ENCODE measurements at places on chromosomes 6 and 20.

DNA sequence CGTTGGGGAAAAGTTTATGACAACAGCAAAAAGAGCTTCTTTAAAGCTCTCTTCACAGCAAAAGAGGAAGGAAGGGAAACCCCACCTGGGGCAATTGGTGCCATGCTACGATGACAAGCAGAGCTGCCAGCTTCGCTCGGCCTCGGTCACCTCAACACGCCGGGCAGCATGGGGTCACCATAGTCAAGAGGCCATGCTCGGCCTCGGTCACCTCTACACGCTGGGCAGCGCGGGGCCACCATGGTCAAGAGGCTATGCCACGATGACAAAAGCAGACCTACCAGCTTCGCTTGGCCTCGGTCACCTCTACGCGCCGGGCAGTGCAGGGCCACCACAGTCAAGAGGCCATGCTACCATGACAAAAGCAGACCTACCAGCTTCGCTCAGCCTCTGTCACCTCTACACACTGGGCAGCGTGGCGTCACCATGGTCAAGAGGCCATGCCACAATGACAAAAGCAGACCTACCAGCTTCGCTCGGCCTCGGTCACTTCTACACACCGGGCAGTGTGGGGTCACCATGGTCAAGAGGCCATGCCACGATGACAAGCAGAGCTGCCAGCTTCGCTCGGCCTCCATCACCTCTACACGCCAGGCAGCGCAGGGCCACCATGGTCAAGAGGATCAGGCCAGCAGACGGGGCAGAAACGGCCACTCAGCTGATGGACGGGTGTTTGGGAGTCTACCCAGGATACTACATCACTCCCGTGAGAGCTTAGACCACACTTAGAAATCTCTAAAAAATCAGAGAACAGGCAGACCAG lies 12.1 kb downstream of the APMAP start:
- DNase-seq = no peak

GRCh38 chr6:168125429-168126001 lies 46.5 kb upstream of the FRMD1 start:
- no peak for DNase-seq

DNA sequence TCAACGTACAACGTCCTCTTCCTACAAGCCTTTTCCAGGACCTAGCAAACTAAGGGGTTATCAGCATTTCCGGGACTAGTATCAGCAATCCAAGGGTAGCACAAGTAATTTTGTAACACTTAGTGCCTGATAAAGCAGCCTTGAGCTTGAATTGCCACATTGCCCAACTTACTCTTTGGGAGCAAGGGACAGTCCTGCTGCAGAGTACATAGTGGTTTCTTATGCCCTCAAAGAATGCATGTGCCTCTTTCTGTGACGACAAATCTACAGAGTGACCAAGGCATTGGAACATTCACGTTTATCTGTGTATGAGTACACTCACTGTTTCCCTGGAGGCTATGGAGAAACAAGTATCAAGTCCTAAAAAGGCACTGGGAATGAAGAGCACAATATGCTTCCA lies 3.2 kb upstream of the ID4 start:
- no peak for DNase-seq

DNA sequence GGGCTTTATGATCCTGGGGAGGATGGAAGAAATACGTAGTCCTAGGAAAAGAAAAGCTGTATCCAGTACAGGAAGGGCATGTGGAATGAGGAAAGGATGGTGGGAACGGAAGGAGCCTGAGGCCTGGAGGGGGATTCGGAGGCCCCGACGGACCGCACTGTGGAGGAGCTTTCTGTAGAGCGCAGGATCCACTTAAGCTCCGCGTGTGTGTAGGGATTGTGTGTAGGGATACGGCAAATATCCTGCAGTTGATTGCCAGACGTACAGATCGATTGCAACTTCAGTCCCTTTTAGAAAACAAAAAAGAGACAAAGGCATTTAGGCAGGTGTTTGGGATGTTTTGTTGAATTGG lies 32.6 kb upstream of the JAG1 start:
- DNase-seq = no peak

- DNase-seq = no peak
Observed at GRCh38 chr6:132259070-132259469, 142.2 kb downstream of the MOXD1 start.

DNA sequence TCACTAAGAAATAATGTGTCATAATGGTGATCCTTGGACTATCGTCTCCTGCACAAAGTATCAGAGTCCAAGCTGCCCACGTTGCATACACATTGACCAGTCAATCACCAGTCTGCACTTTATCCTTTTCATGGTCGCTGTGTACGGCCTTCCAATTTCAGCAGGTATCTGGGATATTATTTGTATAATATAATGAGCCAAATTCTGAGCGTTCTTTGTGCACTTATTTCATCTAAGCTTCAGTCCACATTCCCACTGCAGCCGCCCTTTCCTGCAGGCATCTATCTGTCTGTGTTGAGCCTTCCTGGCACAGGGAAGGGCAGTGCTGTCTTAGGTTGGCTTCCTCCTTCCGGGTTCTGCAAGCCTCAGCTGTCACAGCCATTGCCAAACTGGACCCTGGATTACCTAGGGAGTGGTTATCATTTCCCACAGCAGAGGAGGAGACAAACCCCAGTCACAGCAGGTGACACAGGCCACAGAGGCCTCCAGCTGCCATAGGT lies 174.3 kb downstream of the TTLL2 start:
- DNase-seq = no peak

- no peak for DNase-seq
Observed at GRCh38 chr6:79073888-79074287, 4.2 kb downstream of the PHIP start.

DNA sequence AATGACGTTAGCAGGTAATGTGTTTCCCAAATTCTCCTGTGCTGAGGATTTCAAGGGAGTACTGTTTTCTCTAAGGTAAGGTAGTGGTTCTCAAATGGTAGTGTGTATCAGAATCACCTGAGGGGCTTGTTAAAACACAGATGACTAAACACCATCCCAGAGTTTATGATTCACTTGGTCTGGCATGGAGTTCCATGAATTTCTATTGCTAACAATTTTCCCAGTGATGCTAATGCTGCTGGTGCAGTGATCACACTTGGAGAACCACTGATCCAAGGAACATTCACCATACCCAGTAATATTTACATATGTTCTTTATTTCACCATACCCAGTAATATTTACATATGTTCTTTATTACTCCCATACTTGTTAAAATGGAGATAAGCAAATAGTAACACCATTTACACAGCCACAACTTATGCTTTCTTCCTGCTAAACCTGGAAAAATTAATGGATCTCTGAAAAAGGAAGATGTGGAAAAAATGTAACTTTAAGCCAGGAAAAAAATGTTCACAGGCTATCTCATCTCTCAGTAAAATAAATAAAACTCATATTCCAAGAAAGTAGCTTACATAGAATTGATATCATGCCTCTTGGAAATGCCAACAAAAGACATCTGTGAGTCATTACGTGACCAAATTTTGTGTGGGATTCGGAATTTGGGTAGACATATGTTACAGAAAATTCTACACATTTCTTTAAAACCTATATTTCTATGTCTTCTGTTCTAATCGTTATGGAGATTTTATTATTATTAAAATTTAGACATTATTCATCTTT lies 129.5 kb downstream of the MMUT start:
- no peak for DNase-seq

GRCh38 chr6:139801571-139802321 lies 427.3 kb upstream of the CITED2 start:
- DNase-seq = no peak

Data from HS-5 (cell line).